Mesothelial cell of epicardium (in vitro differentiated cells): ENCODE measurements at places on chromosomes 3 and 15. TPM values are rescaled to one million over a fixed set of nuclear protein-coding genes. Genes with fewer than 3 reads are reported as not detected.

SPESP1 gene
- not detected in 3 replicates for total RNA-seq

C15orf40 gene
- total RNA-seq: 15.8 to 21.2 TPM (median 18.4 TPM) in 3 replicates

RRP9 gene
- 20.5 to 20.9 TPM (median 20.6 TPM) in 3 replicates for total RNA-seq

- DNase-seq: no peak
These were observed 50.3 kb downstream of the CHSY1 start for GRCh38 chr15:101201411-101202174.

NAALADL2 gene
- 27.9 to 29.9 TPM (median 28.3 TPM) in 3 replicates for total RNA-seq
